ENCODE measurements at places on chromosomes 1 and 21. TPM values are rescaled to one million over a fixed set of nuclear protein-coding genes. Genes with fewer than 3 reads are reported as not detected.

The RHEX gene
- total RNA-seq: not detected

The BRINP3 gene
- total RNA-seq: not detected

The S100A7 gene
- 13.3 TPM for total RNA-seq

The PHLDA3 gene
- 93.4 TPM for total RNA-seq

The IL20 gene
- 13.7 TPM for total RNA-seq

All from hair follicular keratinocyte (primary cell).